ENCODE measurements at places on chromosomes 4 and X. TPM values are rescaled to one million over a fixed set of nuclear protein-coding genes. Genes with fewer than 3 reads are reported as not detected.

- no peaks in the 10 kb centered on the region for H3K4me1 ChIP-seq
- DNase-seq = no peak
- no peaks in the 10 kb centered on the region for H3K27me3 ChIP-seq
- no peak overlapping the region for H3K4me3 ChIP-seq
- H3K27ac ChIP-seq = no peak overlapping the region
- H3K36me3 ChIP-seq = no peaks in the 10 kb centered on the region
These were observed 81.6 kb downstream of the NPNT start for GRCh38 chr4:105976915-105977314.

The ARMCX2 gene
- polyA plus RNA-seq = 0.67 TPM

DNA sequence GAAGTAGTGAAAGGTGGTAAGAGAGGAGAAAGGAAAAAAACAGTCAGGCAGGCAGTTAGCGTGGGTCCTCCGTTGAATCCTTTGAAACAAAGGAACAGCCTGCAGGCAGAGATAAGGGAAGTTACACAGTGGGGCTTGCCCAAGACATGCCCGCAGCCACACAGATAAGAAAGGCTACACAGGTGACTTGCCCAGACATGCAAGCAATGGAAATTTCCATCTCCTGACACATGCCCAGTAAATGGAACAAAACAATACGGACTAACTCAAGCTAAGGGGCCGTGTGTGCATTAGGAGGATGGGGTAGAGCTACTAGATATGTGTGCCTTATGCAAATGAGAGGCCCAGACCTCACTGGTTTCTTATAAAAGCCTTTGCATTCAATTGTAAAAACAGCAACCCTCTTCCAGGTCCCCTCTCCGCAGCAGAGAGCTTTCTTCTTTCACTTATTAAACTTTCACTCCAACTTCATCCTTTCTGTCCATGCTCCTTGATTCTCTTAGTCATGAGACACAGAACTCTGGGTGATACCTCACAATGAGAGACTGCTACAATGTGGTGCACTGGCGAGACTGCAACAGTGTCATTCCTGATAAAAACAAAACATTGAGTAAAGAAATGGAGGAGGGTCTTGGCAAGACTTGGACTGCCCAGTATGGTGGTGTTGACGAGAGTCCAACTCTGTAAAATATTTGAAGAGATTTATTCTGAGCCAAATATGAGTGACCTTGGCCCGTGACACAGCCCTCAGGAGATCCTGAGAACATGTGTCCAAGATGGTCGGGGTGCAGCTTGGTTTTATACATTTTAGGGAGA lies 997.4 kb upstream of the PRKX start:
- H3K36me3 ChIP-seq = no peaks in the 10 kb centered on the region
- H3K4me1 ChIP-seq = no peaks in the 10 kb centered on the region
- no peak overlapping the region for H3K27ac ChIP-seq
- DNase-seq = no peak
- no peak overlapping the region for H3K4me3 ChIP-seq

- no peaks in the 10 kb centered on the region for H3K27me3 ChIP-seq
- no peak for DNase-seq
- no peaks in the 10 kb centered on the region for H3K4me1 ChIP-seq
- no peak overlapping the region for H3K4me3 ChIP-seq
- H3K27ac ChIP-seq = no peak overlapping the region
These were observed 22.4 kb downstream of the HPRT1 start for GRCh38 chrX:134482371-134482770.

DNA sequence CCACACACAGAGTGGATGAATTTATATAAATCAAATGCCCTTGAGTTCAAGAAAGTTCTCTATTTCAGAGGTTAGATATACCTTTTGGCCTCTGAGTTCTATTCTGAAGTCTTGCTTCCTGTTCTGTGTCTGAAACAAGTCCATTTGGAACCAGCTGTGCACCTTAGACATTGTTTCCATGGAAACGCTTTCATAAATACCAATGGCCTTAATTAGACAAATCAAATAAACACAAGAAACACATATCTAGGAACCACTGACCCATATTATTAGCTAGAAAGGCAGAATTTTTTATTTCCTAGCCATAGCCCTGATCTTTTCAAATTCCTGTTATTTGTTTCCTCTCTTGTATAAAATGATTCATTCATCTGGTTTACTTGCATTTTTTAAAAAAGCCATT lies 8.4 kb upstream of the C4orf54 start:
- no peaks in the 10 kb centered on the region for H3K36me3 ChIP-seq
- no peak for DNase-seq
- H3K4me3 ChIP-seq = no peak overlapping the region
- no peaks in the 10 kb centered on the region for H3K4me1 ChIP-seq
- H3K27me3 ChIP-seq = no peaks in the 10 kb centered on the region

GRCh38 chr4:42865572-42866189 lies 26.8 kb upstream of the GRXCR1 start:
- DNase-seq = peak; percentile 46
- H3K27ac ChIP-seq = no peak overlapping the region
- H3K27me3 ChIP-seq = peaks cover 2% of the 10 kb centered on the region

The LAGE3 gene
- polyA plus RNA-seq = 46.0 TPM

- no peaks in the 10 kb centered on the region for H3K36me3 ChIP-seq
- H3K4me3 ChIP-seq = no peak overlapping the region
- no peak for DNase-seq
- no peaks in the 10 kb centered on the region for H3K4me1 ChIP-seq
- no peak overlapping the region for H3K27ac ChIP-seq
These were observed 356.8 kb downstream of the BMPR1B start for GRCh38 chr4:95114521-95114920.

- H3K27me3 ChIP-seq = no peaks in the 10 kb centered on the region
- H3K36me3 ChIP-seq = no peaks in the 10 kb centered on the region
- H3K4me1 ChIP-seq = no peaks in the 10 kb centered on the region
- H3K4me3 ChIP-seq = no peak overlapping the region
- no peak overlapping the region for H3K27ac ChIP-seq
These were observed 80.9 kb upstream of the TLR3 start for GRCh38 chr4:185987961-185988627.

- no peaks in the 10 kb centered on the region for H3K4me1 ChIP-seq
- no peak overlapping the region for H3K27ac ChIP-seq
- no peaks in the 10 kb centered on the region for H3K36me3 ChIP-seq
- H3K27me3 ChIP-seq = no peaks in the 10 kb centered on the region
These were observed 317.1 kb downstream of the UNC5C start for GRCh38 chr4:95231681-95232080.

- H3K27ac ChIP-seq = no peak overlapping the region
- no peaks in the 10 kb centered on the region for H3K36me3 ChIP-seq
- H3K4me1 ChIP-seq = no peaks in the 10 kb centered on the region
- DNase-seq = no peak
- H3K4me3 ChIP-seq = no peak overlapping the region
These were observed 119.6 kb downstream of the KLHL13 start for GRCh38 chrX:117996918-117997480.

DNA sequence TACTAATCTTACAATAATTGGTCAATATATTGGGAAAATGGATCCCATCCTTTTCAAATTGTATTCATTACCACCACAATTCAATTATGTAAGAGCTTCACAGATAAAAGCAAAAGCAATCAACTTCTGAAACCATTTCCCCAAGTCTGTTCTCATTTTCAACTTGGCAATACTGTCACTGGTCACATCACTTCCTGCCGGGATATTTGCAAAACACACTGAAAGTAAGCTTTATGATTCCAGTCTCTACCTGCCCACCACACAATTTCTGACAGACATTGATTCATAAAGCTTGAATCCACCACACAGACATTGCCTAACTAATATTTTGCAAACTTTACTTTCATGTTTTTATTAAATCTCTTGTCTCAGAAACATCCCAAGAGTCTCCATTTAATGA lies 53.6 kb downstream of the LIN54 start:
- no peaks in the 10 kb centered on the region for H3K36me3 ChIP-seq
- H3K4me1 ChIP-seq = no peaks in the 10 kb centered on the region
- no peak for DNase-seq
- no peak overlapping the region for H3K4me3 ChIP-seq
- no peak overlapping the region for H3K27ac ChIP-seq

- H3K27ac ChIP-seq = no peak overlapping the region
- no peak for DNase-seq
- H3K4me3 ChIP-seq = no peak overlapping the region
These were observed 14.4 kb downstream of the OGT start for GRCh38 chrX:71547339-71547738.

DNA sequence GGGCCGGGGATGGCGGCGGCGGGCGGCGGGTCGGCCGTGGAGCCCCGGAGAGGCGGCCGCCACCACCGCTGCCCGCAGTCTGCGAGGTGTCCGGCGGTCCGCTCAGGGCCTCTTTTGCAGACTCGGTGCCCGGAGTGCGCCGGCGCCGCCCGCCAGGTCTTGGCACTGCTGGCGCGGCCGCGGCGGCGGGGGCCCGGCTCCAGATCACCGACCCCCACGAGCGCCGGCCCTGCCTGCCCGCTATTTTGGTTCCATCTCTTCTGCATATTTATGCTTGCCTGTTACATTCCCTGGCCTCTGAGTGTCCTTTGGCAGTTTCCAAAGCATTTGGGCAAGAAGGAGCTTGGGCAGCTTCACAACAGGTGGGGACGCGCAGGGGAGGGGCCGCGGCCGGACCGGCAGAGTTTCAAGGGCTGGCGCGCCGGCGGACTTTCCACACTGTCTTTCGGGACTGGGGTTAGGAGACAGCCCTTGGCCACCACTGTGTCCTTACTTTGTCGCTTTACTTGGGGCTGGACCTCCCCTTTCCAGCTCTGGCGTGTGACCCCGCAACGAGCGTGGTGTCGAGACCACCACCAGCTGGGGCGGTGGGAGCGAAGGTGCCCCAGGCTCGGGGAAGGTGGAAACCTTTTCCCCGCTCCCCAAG lies 668 bp upstream of the TAPT1 start:
- H3K27me3 ChIP-seq = no peaks in the 10 kb centered on the region
- peak overlapping the region; percentile 60 for H3K4me3 ChIP-seq
- peak overlapping the region; percentile 69 for H3K27ac ChIP-seq
- H3K36me3 ChIP-seq = no peaks in the 10 kb centered on the region
- peaks cover 46% of the 10 kb centered on the region for H3K4me1 ChIP-seq

DNA sequence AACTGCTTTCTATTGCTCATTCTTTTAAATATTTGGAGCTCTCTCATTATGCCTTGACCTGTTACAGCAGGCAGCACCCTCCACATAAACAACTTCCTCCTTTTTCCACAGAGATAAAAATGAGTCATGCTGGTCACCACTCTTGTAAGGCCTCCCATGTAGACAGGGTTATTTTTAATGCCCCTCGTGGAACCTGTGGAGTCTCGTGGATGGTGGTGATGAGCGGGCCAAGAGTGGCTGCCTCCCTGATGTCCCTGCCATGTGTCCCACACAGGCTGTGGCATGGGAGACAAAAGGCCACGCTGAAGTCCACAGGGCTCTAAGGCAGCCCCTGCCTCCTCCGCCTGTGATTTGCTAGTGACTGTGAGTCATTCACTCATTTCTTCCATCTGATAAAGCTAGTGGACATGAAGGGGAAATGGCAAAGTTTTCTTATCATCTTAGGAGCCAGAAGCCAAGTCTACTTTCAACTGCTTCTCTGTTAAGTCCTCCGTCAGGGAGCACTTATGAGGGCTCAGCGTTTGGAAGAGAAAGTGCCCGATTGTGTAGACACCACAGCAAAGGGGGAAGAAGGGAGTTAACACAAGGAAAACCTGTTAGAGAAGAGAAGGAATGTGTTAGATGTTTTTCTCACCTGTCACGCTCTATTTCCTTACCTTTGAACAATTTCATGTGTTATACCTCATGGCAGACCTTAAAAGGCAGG lies 121.6 kb upstream of the FAT1 start:
- DNase-seq = no peak
- H3K27ac ChIP-seq = no peak overlapping the region
- H3K4me1 ChIP-seq = no peaks in the 10 kb centered on the region
- H3K27me3 ChIP-seq = no peaks in the 10 kb centered on the region
- no peak overlapping the region for H3K4me3 ChIP-seq
- H3K36me3 ChIP-seq = no peaks in the 10 kb centered on the region

The BRS3 gene
- polyA plus RNA-seq = not detected

The SPATA18 gene
- polyA plus RNA-seq = not detected

The DDX53 gene
- not detected for polyA plus RNA-seq

DNA sequence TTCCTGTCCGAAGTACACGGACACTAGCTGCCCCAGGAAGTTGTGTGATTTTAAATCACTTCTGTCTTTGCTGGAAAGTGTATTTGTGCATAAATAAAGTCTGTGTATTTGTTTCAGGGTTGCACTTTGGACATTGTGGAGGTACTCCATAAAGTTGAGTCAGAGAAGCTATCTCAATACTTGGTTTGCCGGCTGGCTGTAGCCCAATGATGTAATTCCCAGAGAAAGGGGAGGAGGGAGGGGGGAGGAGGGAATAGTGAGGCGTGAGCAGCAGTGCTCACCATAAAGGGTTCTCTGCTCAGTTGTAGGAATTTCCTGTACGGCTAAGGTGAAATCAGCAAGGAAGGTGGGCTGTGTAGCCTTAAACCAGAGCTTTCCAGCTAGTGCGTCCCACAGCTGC lies 7.5 kb downstream of the APEX2 start:
- H3K4me1 ChIP-seq = no peaks in the 10 kb centered on the region
- no peak for DNase-seq
- no peak overlapping the region for H3K4me3 ChIP-seq

The MAGEA4 gene
- polyA plus RNA-seq = not detected

DNA sequence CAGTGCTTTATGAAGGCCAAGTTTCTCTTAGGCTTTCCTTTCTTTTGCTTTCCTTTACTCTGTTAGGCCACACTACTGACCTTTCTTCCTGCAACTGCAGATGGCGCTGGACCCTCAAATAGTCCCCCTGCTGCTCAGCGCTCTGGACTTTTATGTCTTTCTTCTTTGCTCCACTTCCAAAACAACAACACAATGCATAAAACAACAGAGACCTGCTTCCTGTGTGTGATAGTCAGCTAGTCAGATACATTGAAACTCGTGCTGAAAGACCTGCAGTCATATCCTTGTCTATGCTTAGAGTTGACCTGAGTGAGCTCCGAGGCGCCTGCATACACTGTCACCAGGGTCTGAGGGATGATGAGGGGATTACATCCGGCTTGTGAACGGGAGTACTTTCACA lies 108.9 kb upstream of the TEX13D start:
- H3K27ac ChIP-seq = no peak overlapping the region
- H3K4me3 ChIP-seq = no peak overlapping the region
- peaks cover 30% of the 10 kb centered on the region for H3K4me1 ChIP-seq
- no peak for DNase-seq

- H3K4me1 ChIP-seq = no peaks in the 10 kb centered on the region
- no peaks in the 10 kb centered on the region for H3K27me3 ChIP-seq
- no peak overlapping the region for H3K4me3 ChIP-seq
- no peaks in the 10 kb centered on the region for H3K36me3 ChIP-seq
These were observed 35.0 kb upstream of the HMX1 start for GRCh38 chr4:8906668-8906970.

GRCh38 chr4:121217351-121217750 lies 53.2 kb upstream of the TNIP3 start:
- no peak overlapping the region for H3K4me3 ChIP-seq
- no peak for DNase-seq
- H3K27me3 ChIP-seq = no peaks in the 10 kb centered on the region
- H3K27ac ChIP-seq = no peak overlapping the region
- no peaks in the 10 kb centered on the region for H3K36me3 ChIP-seq

The COL4A6 gene
- polyA plus RNA-seq = not detected

The CCDC158 gene
- polyA plus RNA-seq = not detected

GRCh38 chr4:87574996-87575395 lies 33.3 kb upstream of the DSPP start:
- no peaks in the 10 kb centered on the region for H3K4me1 ChIP-seq
- DNase-seq = no peak
- peaks cover 3% of the 10 kb centered on the region for H3K27me3 ChIP-seq
- no peak overlapping the region for H3K4me3 ChIP-seq
